NCI-H510A (cell line): ENCODE measurements at places on chromosomes 2 and 18.

GRCh38 chr18:33307520-33307919 lies 133.0 kb downstream of the CCDC178 start:
- DNase-seq: no peak

DNA sequence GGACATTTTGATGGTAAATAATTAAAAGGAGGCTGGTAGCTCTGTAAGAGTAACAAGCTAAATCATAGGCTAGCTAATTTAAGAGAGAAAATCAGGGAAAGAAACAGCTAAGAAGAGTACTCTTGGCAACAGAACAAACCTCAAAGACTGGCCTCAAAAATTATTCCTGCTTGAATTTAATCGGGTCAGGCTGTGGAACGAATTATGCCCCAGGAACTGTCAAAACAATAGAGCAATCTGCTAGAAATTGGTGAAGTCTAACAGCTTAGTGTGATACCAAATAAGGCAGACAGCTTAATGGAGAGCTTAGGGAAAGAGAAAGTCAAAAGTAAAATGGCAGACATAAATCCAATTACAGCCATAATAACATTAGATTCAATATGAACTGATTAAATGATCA lies 215.7 kb downstream of the MREG start:
- DNase-seq: no peak

GRCh38 chr2:163649080-163649479 lies 86.7 kb downstream of the FIGN start:
- DNase-seq: no peak

DNA sequence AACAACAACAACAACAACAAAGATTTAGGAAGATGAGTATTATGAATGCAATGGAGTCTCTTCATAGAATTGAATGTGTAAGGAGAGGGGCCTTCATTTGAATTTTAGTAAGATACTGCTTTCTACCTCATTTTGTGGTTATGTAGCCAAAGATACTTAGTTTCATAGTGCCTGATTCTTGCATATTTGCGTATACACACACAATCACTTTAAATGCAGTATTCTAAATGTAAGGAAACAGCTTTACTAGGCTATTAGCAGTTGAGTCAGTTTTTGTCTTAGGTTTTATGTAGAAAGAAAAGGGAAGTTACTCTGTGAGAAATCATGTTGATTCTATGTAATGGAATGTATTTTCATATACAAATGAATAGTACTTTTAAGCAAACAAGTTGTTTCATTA lies 80.5 kb downstream of the HAUS1 start:
- DNase-seq: no peak

DNA sequence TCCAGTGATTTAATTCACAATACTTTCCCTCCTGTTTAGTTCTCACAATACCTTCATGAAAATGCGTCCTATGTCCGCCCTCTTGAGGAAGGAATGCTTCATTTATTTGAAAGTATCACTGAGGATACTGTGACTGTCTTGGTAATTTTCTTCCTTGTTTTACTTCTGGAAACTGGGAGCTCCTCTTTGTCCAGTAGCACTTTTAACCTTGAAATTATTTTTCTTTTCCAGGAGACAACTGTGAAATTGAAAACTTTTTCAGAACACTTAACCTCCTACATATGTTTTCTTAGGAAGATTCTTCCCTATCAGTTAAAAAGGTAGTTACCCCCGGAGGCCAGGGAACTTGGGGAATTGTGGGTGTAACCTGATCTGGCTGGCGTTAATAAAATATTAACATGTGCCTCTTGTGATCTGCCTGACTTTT lies 58.9 kb upstream of the STON1 start:
- DNase-seq: no peak

DNA sequence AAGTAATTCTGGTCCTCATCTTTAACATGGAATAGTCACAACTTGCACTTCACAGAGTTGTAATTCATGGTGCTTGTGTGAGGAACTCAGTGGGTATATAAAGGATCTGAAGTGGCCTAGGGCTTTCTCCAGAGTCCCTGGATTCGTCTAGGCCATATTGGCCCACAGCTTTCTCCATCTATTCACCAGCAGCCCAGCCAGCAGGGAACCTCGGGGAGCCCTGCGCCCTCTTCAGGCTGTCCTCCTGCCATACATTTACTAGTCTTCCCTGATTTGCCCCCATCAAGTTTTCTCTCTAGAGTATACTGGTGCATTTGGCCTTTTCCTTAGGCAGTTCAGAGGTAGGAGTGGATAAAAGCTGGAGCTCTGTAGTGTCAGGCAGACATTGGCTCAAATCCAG lies 278.3 kb downstream of the MYCN start:
- no peak for DNase-seq

DNA sequence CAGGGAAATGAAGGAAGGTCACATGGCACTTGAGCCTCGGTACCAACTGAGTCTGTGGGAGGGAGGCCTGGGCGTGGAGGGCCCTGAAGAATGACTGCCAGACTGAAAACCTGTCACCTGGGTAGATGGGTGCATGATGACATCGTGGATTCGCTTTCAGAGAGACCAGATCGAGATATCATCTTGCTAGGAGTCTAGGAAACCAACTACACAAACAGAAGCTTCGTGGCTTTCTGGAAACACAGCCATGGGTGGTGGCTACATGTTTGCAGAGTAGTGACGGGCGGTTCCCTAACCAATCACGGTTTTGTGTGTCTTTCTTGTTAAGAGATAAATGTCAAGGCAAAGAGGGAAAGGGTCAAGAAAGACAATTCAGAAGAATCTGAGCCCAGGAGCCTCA lies 155.0 kb downstream of the EIPR1 start:
- DNase-seq: no peak

- no peak for DNase-seq
Measured at GRCh38 chr18:5410582-5410981, 115.1 kb upstream of the ZBTB14 start.

- peak; percentile 62 for DNase-seq
Measured at GRCh38 chr18:923144-923866, 18.6 kb downstream of the ADCYAP1 start.

DNA sequence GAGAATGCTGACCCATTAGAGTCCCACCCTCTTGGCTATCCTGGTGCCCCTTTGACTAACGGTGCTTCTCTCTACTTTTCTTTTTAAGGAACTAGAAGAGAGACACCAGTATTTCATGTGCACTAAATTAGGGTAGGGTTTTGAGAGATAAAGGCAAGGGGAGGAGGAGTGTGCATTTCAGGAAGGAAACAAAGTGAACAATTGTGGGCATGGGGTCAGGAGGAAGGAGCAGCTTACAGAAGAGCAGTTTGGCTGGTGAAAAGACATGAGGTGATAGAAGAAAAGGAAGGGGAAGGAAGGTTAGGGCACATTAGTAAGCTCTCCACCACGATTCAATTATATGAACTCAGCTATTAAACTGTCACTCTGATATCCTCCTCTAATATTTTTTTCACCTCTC lies 105.8 kb upstream of the CTAGE1 start:
- no peak for DNase-seq

DNA sequence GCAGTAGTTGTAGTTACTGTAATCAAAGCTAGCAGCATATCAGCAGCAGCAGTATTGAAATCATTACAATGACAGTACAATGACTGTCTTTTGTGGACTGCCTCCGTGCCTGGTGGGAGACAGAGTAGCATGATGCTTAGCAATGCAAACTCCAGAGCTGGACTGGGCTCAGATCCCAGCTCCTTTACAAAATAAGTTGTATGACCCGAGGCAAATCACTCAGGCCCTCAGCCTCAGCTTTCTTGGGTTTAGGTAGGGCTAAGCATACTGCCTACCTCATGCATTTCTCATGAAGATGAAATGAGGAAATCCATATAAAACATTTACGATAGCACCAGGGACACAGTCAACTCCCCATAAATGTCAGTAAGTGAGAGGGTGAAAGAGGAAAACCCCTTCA lies 170.7 kb downstream of the TTC32 start:
- DNase-seq: no peak

- DNase-seq: peak; percentile 33
Measured at GRCh38 chr2:200306931-200307723, 634 bp downstream of the SPATS2L start.

DNA sequence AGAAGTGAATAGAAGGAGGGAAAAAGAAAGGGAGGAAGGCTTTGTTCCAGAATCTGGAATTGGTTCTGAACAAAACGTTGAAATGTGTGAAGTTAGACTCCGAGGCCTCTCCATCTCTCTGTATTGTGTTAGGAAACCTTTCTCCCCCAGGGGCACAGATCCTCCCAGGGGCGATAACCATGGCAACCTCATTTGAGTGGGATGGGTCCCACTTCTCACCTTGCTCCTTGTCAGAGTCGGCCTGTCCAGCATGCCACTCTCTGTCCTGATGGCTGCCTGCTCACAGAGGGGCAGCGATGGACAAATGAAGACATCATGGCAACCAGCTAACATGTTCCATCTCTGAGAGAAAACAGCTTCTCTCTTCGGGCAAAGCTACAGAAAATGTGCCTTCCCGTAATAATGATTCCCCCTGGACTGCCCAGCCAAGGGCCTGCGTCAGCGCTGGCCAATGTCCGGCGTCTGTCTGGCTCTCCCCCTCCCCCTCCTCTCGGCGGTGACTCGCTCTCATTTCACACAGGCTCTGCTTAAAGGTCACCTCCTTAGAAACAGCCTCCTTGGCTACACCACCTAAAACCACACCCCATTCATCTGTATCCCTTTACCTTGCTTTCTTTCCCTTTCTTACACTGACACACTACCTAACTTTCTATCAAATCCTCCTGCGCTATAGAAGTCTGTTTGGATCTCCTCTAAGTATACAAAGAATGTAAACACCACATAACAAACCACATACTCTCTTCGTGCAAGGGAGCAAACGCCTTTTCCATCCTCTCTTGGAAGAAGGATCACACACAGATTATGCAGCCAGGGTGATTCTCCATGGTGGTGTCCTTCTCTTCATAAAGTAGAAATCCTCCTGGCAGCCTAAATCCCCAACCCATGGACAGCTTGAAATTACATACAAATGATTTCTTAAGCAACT lies 32.1 kb upstream of the TTC39C start:
- no peak for DNase-seq

GRCh38 chr2:229586012-229586411 lies 128.3 kb downstream of the DNER start:
- DNase-seq: no peak

GRCh38 chr2:48587560-48587959 lies 30.1 kb upstream of the GTF2A1L start:
- no peak for DNase-seq

GRCh38 chr2:45595721-45596435 lies 15.2 kb downstream of the SRBD1 start:
- DNase-seq: no peak
